Heart right ventricle (tissue), 16 donors: ENCODE measurements at places on chromosomes 5 and 9.

- DNase-seq: no peak
Observed at GRCh38 chr5:6480133-6481051, 31.7 kb downstream of the UBE2QL1 start.

DNA sequence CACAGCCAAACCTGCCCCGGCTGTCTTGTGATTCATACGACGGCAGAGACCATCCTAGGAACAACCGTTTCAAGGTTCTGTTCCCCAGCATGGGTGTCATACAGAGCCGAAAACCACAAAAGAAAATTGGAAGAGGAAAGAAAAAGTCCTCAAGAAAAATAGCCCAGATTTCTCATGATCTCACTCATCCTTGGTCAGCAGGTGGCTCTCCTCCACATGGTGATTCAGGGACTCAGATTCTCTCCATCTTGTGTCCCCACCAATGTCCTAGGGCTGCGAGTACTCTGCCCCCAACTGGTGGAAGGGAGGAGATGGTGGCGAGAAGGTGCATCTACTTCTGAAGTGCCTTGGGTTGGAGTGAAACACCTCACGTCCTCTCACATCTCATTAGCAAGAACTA lies 25.6 kb downstream of the PDZD2 start:
- no peak for DNase-seq

DNA sequence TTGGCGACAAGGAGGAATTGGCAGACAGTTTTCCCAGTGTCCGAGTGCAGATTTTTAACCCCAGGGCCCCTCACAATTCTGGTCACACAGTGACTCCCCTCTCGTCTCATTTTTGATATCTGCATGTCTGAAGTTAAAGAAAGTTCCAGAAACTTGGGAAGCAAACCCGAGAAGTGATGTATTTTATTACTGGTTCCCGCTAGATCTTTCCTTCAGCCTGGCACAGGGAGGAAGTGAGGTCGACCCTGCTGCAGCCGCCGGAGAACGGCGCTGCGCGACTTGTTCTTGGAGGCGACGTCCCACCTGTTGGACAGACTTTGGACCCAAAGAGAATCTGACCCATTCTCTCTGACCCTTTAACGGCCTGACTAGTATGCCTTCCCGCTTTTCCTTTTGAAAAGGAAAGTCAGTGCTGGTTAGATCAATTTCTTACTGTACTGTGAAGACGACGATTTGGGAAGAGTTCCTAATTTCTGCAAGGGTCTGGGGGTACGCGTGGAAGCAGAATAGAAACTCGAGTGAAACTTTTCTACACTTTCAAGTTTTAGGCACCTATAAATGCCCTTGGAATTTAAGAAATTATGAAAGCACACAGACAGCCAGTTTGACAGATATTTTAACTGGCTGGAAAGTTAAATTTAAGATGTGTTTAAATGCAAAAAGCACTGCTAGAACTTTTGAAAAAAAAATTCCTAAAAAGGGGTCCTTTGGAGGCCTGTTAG lies 744 bp downstream of the OTULIN start:
- DNase-seq: peak; percentile 32

GRCh38 chr9:113687107-113687679 lies 188.9 kb upstream of the ZNF618 start:
- DNase-seq: no peak

- no peak for DNase-seq
Observed at GRCh38 chr5:103014983-103015382, 105.0 kb downstream of the GIN1 start.

DNA sequence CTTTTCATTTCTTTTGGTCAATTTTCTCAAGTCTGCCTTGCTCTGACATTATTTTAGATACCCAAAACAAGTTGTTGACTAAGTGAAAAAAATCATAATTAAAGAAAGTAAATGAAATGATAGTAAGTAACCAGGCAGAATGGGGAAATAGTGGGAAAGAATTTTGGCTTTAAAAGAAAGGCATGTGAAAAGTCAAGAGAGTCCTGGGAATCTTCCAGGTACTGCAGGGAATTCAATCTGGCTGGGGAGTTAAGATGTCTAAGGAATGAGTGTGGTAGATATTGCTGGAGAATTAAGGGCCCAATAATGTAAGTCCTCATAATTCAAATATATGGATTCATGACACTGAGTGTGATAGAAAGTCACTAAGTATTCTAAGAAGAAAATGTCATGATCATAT lies 123.1 kb upstream of the PAPPA start:
- DNase-seq: no peak

DNA sequence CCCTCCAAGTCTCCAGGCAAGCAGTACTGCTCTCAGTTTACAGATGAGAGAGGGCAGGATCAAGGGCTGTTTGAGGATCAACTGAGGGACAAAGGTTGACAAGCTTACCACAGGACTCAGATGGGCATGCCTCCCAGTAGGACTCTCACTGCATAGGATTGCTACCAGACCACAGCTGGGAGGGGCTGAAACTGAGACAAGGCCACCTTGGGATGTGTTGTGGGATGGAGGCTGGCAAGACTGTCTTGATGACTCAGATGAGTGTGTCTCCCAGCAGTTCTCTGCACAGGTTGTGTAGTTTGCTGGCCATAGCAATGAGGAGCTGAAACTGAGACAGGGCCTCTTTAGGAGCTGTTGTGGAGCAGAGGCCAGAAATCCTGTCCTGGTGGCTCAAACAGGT lies 222.2 kb upstream of the IRX1 start:
- no peak for DNase-seq

GRCh38 chr5:38751103-38751502 lies 94.7 kb upstream of the OSMR start:
- no peak for DNase-seq

DNA sequence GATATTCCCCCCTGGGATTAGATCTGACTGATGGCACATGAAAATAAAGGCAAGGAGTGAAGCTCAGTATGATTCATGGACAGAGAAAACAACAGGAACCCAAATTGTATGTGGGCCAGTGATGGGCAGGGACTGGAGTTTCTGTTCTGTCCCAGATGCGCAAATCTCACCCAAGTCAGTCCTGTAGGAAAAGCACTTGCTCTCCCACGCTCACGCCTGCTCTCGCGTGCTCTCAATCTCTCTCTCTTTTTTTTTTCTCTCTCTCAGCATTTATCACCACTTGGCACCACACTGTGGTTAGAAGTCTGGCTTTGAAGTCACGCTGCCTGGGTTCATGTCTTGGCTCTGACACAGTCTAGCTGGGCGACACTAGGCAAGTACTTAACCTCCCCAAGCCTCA lies 106.5 kb upstream of the LRRTM2 start:
- DNase-seq: no peak

DNA sequence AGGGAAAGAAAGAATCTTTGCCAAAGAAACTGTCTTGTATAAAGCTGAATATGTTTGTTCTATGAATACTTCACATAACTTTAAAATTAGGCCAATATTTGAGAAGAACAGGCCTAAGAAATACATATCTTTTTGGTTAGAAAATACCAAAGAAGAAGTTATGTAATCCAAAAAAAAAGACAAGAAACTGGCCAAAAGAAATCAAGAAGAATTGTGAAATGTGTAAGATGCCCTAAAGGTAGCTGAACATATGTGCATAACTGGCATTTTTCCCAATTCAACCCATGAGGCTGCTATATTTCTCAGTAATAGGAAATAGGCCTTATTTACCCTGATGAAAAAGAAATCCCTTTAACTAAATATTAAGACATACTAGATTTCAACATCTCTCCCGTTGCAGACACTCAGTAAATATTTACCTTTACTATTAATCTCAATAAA lies 290.0 kb downstream of the CETN3 start:
- DNase-seq: no peak

GRCh38 chr5:152185547-152186245 lies 219.4 kb downstream of the NMUR2 start:
- peak; percentile 32 for DNase-seq

DNA sequence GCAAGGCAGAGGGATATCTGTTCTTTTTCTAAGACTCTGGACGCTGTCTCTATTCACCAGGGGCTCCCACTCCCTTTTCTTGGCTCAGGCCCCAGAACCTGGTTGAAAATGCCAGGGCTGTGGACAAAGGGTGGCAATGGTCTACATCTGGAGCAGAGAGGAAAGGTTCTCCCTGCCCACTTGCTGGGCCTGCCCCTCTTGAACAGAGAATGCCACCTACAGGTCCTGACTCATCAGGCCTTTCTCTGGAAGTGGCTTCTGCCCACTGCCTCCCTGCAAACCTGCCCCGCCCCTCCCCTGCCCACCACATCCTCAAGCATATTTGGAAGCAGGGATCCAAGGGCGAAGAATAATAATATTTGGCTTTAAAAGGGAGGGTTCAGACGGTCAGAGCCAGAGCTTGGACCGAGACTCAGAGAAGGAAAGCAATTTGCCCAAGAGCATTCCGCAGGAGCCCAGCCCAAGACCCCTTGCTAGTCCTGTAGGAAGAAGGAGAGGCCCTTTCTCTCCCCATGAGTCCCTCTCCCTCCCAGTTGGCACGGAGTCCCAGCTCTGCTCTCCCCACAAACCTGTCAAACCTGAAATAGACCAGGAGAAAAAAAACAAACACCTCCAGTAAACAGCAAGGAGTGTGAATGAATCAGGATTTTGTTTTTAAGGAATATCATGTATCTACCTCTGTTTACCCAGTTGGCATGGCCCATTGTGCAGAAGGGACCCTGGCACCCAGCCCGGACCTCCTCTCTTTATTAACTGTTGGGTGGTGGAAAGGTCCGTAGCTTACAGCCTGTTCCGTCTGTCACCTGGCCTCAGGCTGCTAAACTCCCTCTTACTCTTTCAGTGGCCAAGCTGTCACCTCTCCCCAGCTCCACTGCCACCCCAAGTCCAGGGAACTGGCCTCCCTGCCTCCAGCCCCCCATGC lies 37.7 kb upstream of the STXBP1 start:
- no peak for DNase-seq

DNA sequence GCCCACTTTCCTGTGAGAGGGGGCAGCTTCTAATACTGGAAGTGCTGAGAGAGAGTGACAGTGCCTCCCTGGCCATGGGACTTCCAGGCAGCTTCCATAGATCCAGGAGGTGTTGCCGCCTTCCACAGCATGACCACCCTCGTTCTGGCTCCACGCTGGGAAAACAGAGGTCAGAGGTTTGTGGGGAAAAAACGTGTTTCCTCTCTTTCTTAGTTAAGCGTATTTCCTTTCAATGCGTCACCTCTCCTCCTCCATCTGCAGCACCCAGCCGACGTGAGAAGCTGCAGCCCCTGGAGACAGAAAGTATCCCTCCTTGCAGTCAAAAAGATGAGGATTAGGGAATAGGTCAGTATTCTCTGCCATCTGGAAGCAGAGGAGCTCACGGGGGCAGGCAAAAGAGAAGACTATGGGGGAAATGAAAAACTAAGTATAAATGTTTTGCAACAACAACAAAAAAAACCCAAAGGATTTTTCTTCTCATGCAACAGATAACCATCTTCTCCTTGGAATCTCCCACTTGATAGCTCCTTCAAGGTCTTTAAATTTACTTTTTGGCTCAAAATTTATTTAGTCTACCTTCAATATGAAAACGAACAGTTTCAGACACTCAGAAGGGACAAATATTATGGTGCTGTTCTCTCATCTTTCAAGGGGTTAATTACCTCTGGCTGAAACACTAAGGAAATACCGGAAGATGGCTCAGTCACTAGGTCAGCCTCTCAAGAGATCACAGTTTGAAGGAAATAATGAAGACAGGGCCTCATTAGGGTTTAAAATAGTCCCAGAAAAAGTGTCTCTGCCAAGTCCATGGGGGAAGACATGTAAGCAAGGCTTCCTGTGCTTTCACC lies 38.0 kb downstream of the MTMR12 start:
- DNase-seq: peak; percentile 50

DNA sequence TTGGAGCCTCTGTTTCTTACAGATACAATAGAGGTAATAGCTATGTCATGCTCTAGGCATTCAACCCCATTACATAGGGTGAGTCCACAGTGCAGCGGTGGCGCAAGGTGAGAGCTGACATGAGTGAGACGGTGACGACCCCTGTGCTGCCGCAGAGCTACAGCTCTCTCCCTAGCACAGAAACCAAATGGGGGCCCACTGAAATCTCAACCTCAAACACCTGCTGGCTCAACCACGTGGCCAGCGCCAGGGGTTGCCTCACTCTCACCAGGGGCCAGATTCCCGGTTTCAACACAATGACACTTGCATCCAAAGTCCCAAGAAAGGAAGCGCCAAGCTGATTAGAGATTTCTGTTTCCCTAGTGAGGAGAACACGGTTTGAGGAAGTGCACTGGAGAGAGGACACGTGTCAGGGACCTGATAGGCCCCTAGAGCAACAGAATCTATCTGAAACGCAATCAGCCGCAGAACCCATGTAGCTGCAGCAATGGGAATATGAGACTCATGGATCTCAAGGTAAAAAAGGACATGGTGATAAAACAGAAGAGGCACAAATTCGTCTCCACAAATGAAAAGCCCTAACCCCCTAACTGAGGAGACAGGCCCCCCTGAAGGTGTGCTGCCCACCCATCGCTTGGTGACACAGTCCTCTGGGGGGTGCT lies 114.3 kb downstream of the CRB2 start:
- no peak for DNase-seq

DNA sequence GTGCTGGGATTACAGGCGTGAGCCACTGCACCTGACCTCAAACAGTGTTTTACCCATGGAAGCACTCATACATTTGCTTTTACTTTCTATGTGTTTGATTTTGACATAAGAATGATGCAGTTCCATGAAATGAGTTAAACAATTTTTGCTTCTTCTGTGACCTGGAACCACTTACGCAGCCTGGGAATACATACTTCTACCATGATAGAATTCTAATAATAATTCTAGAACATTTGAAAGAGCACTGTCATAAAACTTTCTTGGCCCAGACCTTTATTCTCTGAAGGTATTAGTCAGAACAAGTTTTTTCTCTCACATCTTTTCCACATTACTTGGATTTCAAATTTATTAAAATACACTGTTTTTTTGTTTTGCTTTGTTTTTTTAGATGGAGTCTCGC lies 25.3 kb upstream of the COL5A1 start:
- DNase-seq: no peak

GRCh38 chr9:117234103-117234502 lies 180.8 kb downstream of the ASTN2 start:
- no peak for DNase-seq

- DNase-seq: no peak
Observed at GRCh38 chr5:169862391-169862811, 117.9 kb downstream of the INSYN2B start.

DNA sequence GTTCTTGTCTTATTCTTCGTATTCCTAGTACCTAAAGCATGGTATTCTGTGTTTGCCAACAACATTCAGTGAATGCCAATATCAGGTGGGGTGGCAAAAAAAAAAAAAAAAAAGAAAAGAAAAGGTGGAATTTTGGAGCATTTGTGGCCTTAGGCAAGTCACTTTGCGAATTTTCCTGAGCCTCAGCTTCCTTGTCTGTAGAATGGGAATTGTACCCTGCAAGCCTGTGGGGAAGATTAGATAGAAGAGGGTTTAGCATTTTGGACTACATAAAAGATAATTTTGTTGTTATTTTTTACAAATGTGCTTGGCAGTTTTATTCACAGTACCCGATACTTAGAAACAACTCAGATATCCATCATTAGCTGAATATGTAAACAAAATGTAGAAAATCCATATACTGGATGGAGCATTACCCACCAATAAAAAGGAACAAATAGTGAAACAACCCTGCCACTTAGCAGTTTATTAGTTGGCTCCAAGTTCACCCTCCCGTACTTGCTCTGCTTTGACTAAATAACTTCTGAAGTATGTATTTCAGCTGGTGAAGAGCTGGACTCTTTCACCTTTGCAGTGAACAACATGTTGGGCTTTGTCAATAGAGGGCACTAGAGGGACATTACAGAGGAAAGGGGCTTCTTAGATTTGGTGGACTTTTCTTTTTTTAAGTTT lies 13.6 kb downstream of the UBE2D2 start:
- no peak for DNase-seq

GRCh38 chr9:105978336-105978735 lies 284.0 kb downstream of the TMEM38B start:
- DNase-seq: no peak
